ENCODE measurements at places on chromosomes 1 and 21.

GRCh38 chr1:160068225-160068624, 1.7 kb downstream of the KCNJ10 start:
- DNase-seq: no peak

GRCh38 chr1:188022661-188023060, 1193.9 kb downstream of the PLA2G4A start:
- DNase-seq: no peak

DNA sequence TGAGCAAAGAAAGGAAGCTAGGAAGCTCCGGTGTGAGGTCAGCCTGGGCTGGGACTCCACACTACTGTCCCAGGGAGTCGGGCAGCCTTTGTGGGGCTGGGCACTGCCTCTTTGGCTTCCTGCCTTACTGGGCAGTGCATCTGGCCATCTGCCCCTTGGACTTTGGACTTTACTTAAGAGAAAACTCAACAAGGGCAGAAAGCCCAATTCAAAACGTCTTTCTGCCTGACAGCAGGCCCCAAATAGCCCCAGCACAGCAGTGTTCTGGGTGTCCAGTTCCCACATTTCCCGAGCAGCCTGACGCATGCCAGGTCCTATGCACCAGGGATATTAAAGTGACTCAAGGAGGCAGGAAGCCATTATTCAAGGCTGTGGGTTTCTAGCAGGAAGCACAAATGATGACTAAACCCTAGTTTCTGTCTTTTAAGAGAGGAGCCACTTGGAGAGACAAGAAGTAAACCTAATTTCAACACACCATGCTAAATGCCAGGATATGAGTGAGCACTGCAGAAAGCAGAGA, 37.9 kb upstream of the EDEM3 start:
- no peak for DNase-seq

- no peak for DNase-seq
Observed at GRCh38 chr1:52253421-52253820, 111.5 kb downstream of the ZFYVE9 start.

DNA sequence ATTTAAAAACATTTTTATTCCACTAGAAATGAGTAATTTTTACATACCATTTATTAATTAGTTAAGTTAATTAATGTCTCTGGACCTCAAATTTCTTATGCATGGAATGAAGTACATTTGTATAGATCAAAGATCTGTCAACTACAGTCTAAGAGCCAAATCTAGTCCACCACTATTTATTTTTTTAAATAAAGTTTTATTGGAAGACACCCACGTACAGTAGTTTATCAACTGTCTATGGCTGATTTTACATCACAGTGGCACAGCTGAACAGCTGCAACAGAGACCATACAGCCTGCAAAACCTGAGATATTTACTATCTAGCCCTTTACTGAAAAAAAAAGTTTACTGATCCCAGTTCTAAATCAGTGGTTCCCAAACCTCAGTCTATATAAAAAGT, 188.6 kb upstream of the HP1BP3 start:
- no peak for DNase-seq

All from NCI-H1930 (cell line).